Fibroblast of lung (primary cell): ENCODE measurements at places on chromosomes 2 and 18. TPM values are rescaled to one million over a fixed set of nuclear protein-coding genes. Genes with fewer than 3 reads are reported as not detected.

DNA sequence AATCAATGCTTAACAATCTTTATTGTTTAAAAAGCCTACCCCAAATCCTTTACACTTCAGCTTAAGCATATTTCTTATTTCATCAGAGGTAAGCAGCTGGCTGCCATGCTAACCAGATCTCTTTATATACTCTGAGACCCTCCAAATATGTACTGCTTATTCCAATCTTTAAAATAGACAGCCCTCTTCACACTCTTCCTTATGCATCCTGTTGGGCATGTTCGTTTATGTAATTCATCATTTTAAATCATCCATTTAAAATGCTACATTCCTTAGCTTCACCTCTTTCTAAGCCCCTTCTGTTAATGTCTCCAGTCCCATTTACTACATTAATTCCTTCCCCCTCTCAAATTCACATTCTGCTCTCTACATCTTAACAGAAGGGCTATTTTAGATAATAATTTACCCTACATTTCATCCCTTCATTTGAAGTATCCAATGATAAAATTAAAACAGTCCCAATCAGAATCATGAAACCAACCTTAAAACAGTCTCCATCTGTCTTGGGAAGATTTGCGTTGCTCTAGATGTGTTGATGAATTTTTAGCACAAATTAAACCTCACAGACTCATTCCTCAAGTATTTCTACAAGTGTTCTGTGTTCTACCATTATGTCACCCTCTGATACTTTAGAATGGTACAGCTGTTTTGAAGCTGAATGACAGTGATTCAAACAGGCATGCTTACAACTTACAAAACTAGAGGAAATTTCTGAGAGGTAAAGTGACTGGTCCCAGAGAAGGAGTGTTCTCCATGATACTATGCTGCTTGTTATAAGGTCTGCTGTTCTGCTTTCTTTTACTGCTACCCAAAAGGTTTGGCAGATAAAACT lies 59.1 kb downstream of the ZNF385B start:
- no peak for DNase-seq

Gene FLACC1
- total RNA-seq, result 1.0 and 1.3 TPM in 2 replicates

- DNase-seq, result no peak
Measured at GRCh38 chr18:6613581-6613980, 115.9 kb upstream of the ARHGAP28 start.

- no peak for DNase-seq
Measured at GRCh38 chr2:184372484-184372883, 225.8 kb upstream of the ZNF804A start.

GRCh38 chr2:155377266-155377680 lies 678.8 kb downstream of the KCNJ3 start:
- DNase-seq, result peak; percentile 30

Gene HAUS1
- 25.4 and 37.0 TPM in 2 replicates for total RNA-seq

- DNase-seq, result no peak
Measured at GRCh38 chr2:96143848-96144480, 1.3 kb downstream of the DUSP2 start.

Gene MBD1
- 44.9 and 53.3 TPM in 2 replicates for total RNA-seq

- DNase-seq, result no peak
Measured at GRCh38 chr18:29104671-29105070, 927.7 kb upstream of the CDH2 start.

DNA sequence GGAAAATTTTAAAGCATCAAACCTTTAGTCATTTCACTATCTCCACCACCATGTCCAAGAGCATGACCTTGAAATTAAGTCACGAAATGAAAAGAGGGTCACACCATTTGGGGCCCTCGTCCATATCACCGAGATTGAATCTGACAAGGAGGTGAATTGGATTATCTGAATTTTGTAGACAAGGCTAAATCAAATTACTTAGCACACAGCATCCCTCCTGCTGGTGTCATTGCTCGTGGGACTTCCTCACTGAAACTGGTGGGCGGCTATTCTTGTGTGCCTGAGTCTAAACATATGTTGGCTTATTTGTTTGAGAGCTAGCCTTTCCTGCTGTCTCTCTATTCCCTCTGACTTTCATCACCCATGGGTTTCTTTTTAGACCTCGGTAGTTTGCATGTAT lies 64.6 kb upstream of the CNGA3 start:
- no peak for DNase-seq

- peak; percentile 60 for DNase-seq
Measured at GRCh38 chr2:178860551-178860950, 53.3 kb upstream of the TTN start.

GRCh38 chr2:140013545-140014203 lies 1233.5 kb upstream of the NXPH2 start:
- no peak for DNase-seq

GRCh38 chr2:231523451-231524285 lies 6.6 kb downstream of the NMUR1 start:
- no peak for DNase-seq

- DNase-seq, result no peak
Measured at GRCh38 chr18:14999085-14999975, 251.4 kb downstream of the ANKRD30B start.

- DNase-seq, result peak; percentile 40
Measured at GRCh38 chr2:169928463-169928864, 101.2 kb downstream of the UBR3 start.

- DNase-seq, result no peak
Measured at GRCh38 chr2:165239856-165240515, 772 bp downstream of the SCN2A start.

- no peak for DNase-seq
Measured at GRCh38 chr2:96860065-96861029, 2.5 kb upstream of the ANKRD39 start.

Gene CNGA3
- under 0.01 TPM in 2 replicates for total RNA-seq

DNA sequence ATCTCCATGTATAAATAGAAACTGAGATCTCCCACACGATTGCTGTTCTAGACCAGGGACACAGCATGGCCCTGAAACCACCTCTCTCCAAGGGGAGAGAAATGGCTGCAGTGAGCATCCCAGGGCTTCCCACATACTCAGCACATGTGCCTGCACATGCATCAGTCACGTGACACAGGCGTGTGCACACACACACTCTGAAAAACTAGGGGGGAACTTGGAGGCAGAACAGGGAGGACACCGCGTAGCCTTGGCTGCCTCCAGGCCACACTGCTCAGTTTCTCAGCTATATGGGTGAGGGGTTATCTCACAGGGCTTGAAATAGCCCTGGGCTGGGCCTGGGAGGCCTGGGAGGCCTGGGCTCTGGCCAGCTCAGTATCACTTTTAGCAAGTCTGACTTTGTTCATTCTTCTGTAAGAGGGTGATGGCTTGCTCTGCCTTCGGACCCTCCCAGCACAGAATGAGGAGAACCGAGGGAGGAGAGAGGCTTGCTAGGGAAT lies 66.9 kb downstream of the EMX1 start:
- peak; percentile 14 for DNase-seq

GRCh38 chr2:26414311-26414710 lies 12.6 kb downstream of the DRC1 start:
- no peak for DNase-seq

GRCh38 chr18:25675123-25675850 lies 323.3 kb upstream of the ZNF521 start:
- DNase-seq, result no peak

DNA sequence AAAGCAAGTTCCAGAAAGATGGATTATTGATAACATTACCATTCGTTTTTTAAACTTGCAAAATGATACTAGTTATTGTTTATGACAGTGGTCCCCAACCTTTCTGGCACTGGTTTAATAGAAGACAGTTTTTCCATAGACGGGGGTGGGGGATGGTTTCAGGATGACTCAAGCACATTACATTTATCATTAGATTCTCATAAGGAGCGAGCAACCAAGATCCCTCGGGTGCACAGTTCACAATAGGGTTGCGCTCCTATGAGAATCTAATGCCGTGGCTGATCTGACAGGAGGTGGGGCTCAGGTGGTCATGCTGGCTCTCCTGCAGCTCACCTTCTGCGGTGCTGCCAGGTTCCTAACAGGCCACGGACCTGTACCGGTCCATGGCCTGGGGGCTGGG lies 86.2 kb downstream of the BCL2 start:
- DNase-seq, result no peak

Gene HOXD11
- total RNA-seq, result not detected in 2 replicates

Gene AQP12B
- total RNA-seq, result not detected in 2 replicates

DNA sequence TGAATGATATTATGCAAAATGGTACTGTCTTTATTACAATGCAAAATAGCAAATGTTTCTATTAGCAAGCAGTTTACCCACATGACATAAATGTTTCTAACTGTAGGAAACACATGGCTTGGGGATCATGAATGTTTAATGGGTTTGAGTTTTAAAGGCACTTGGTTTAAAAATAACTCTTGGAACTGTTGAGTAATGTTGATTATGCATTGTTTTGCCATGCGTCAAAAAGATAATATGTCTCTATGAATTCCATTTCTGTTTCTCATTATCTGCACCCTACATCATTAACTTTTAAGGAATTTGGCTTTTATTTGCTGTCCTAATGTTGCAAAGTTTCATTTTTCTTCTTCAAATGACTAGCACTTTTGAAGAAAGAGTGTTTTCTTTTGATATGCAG lies 1355.5 kb downstream of the SUCLG1 start:
- DNase-seq, result peak; percentile 78

DNA sequence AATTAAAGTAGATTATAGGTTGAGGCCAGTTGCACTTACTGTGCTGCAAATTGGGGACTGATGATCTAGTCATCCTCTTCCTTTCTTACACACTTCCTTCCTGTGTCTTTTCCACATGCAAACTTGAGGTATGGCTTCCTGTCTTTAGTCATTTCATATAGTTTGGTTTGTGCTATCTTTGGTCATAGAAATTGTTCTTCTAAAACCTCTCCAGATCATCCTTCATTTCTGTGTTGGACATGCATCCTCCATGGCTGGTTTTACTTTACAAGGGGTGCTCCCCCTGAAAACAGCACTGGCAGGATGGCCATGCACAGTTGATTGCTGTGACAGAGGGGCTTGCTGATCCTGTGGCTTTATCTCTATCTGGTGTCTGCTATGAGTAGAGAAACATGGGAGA lies 36.5 kb downstream of the MGAT5 start:
- no peak for DNase-seq

GRCh38 chr2:187419808-187420207 lies 28.2 kb downstream of the CALCRL start:
- DNase-seq, result no peak

DNA sequence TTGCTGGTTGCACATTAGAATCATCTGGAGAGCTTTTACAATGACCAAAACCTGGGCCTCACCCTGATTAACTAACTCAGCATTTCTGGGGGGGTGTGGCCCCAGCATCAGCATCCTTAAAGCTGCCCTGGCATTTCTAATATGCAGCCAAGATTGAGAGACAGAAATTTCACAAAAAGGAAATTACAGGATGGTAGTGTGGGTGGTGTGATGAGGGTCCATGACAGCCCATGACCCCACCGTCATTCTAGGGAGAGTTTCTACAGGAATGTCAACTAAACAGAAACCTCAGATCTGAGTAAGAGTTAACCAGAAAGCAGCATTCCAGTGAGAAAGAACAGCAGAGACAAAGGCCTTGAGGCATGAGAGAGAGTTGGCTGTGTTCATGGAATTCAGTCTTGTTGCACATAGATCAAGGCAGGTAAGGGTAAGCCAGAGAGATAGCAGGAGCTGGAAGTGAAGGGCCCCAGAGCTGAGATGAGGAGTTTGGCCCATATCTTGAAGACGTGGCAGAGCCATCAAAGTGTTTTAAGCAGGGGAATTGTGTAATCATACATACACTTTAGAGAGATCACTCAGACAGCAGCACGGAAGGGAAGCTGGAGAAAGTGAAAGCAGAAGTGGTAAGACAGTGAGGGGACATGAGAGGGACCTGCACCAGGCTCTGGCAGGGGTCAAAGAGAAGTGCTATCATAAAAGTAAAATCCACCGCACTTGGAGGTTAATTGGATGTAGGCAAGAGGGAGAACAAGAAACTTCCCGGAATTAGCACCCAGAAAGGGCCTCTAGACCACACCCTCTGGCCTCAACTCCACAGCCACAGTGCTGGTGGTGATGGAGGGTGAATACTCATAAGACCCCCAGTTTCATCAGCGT lies 7.8 kb upstream of the TRABD2A start:
- DNase-seq, result peak; percentile 79

GRCh38 chr2:150389447-150389846 lies 98.0 kb downstream of the RND3 start:
- peak; percentile 87 for DNase-seq

Gene SPEG
- total RNA-seq, result 13.1 and 20.1 TPM in 2 replicates

Gene PLB1
- total RNA-seq, result 1.3 and 1.8 TPM in 2 replicates

Gene PLGLB2
- total RNA-seq, result 1.3 and 1.7 TPM in 2 replicates

- DNase-seq, result no peak
Measured at GRCh38 chr18:53887447-53887846, 337.0 kb downstream of the MBD2 start.

DNA sequence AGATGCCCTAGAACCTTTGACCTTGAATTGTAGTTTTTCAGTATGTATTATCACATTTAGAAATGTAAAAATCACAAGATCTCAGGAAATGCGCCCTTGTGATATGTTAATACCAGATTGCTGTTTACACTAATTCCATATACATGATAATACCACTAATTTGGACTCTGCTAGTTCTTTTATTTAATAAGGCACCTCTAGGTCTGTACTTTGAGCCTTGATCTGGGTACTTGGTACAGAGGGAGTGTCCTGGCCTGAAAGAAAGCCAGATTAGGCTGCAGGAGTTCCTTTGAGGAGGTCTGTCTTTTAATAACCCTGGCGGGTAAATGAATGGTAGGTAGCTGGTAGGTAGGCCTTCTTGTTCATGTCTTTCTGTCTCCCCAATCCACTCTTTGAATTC lies 26.3 kb downstream of the PLEKHA3 start:
- DNase-seq, result no peak

Gene ARHGAP25
- total RNA-seq, result 3.1 and 5.8 TPM in 2 replicates

Gene CIB4
- not detected in 2 replicates for total RNA-seq

DNA sequence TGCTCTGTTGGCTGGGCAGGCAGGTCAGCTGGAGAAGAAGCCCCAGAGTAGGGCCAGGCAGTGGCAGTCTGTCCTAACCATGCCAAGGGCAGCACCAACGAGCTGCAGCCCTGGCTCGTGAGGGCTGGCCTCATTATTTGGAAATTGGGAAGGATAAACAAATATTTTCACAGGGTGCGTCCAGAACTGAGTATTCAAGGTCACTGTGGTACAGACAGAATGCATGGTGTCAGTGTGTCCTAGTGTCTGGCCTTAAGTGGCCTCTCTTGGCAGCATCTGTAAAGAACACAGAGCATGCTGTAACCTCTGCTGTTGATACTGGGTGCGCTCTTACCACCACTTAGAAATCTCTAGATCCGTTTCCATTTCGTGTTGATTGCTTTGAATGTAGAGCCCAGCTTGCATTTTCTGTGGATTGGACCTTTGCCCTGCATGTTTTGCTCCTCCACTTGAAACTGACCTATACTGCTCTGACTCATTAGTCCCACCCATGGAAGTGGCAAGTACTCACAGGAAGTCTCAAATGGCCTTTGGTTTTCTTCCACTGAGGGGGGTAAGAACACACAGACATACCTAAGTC lies 88.2 kb downstream of the GREB1L start:
- peak; percentile 65 for DNase-seq

DNA sequence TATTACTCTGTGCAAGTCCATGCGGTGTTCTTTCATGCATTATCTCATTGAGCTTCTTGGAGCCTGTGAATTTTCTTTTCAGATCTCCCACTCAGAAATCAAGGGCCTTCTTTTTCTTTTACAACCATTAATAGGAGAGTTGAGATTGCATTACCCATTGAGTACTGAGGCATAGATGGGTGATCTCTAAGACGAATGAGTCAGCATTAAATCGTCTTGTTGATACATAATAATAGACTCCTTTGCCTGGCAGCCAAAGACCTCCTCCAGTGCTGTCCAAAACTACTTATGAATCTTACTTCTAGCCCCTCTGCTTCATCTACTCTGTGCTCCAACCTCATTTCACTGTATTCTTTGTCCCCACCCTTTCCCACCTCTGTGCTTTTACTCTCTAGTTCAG lies 180.5 kb downstream of the AGPS start:
- DNase-seq, result no peak
